ENCODE measurements at places on chromosomes 5 and 9.

DNA sequence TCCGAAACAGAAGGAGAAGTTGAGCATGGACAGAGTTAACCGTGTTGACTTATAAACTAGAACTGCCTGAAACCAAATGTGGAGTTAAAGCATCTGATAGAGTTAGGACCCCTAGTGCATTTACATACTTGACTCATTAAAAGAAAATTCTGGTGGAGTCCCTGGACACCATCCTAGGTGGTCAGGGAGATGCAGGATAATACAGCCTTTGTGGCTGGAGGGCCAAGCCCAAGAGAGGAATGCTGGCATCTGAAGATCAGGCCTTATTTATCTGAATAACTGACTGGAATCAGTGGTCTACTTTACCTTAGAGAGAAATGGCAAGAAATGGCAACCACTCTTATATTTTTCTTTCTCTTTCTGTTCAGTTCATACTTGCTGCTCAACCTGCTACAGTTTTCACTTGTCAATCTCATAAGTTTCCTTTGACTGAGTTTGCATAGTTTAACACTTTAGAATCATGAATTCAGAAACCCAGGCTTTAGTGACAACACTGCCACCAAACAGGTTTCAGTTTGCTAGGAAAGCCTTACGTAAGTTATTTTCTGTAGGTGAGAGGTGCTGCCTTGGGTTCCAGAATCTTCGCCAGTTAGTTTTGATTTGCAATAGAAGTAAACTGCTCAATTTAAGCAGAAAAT lies 10.2 kb downstream of the CMYA5 start:
- no peak for DNase-seq

DNA sequence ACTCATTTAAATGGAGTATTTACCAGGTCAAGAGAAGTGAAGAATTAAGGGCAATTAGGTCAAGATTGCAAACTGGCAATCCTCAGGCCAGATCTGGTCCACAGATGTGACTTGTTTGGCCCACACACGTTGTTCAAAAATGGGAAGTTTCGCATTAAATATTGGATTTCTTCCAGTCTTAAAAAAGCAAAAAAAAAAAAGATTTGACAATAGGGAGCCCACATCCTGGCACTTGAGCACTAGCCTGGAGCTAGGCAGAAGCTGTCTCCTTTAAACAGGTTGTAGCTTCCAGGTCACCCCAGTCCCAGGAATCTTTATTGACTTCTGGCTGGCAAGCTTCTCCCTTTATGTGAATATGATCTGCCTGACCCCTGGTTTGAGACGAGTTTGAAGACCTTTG lies 520.4 kb downstream of the RAB3C start:
- DNase-seq: no peak

DNA sequence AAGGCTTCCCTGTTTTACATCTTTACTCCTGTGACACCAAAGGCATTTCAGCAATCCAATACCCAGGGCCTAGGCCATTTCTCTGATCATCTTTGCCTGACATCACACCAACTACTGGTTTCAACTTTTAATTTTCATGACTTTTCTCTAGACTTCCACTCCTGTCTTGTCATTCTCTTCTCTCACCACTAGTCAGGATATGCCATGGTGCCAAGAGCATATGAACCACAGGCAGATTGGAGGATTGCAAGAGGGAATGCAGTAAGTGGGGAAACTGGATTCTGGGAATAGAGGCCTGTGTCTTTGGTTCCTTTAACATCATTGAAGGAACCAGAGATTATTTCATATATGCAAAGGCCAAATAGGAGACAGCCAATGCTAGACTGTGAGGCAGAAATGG lies 69.3 kb downstream of the ANKRD31 start:
- no peak for DNase-seq

DNA sequence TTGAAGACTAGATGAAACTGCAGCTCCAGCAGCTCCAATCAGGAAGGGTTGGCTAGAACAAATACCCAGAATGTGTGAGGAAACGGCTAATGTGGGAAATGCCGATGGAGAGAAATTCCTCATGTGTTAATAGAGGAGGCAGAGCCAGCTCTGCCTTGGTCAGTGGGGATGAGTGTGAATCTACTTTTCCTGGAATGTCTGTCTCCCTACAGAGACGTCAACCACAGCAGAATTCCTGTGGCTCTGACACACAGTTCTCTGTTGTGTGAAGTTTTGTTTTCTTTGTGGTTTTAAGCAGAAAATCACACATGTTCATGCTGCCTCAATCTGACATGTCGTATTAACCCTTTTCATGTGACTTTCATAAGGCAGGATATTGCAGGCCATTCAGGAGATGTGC lies 476.6 kb upstream of the WWC1 start:
- no peak for DNase-seq

- no peak for DNase-seq
These were observed at the start of gene LRRC14B for GRCh38 chr5:191036-191948. Gene LRRC14B (plus strand): TSS chr5:191495. CDS start chr5:191539, 44 bp downstream.

GRCh38 chr5:23703940-23704855 lies 196.8 kb downstream of the PRDM9 start:
- DNase-seq: no peak

DNA sequence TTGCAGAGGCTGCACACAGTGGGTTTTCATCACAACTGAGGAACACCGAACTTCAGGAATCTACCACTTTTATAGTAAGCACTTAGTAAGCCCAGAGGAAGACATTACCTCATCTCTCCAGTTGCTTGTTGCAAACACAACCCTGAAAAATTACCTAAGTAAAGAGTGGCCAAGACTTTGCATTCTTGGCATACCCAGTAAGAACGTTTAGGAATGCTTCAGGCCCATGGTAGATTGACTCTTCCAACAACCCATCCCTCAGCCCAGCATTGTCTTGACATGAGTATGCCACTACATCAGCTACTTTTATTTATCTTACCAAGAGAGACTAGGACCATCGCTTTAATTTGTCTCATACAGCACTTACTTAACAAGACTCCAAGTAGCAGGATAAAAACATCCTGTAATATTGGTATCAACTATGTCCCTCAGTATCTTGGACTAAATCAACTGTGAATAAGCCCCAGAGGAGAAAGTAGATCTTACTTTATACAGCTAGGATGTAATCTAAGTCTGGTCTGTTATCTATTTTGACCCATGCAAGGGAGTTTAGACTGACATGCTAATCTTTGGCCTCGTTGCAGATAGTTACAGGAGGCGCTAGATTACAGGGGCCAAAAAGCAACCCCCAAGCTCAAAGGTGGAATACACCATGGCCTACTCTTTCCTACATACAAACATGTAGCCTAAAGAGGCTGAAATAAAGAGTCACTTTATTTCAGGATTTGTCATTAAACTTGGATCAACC lies 114.9 kb downstream of the INVS start:
- DNase-seq: no peak

DNA sequence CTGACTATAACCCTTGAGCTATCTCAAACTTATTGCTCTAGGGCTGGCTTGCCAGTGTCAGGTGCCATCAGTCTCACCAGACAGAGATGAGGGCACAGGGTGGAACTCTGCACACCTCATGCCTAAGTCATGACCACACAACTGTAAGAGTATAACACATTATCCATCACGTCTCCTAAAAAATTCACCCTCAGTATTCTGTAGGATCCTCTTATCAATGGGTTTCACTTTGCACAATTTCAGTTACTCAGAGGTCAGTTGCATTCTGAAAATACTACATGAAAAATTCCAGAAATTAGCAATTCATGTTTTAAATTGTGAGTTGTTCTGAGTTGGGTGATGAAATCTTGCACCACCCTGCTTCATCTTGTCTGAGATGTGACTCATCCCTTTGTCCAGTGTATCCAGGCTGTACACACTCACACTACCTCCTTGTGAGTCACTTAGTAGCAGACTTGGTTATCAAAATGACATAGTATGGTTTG lies 690.9 kb upstream of the CDH18 start:
- DNase-seq: no peak

- no peak for DNase-seq
These were observed 409.3 kb upstream of the SLC24A2 start for GRCh38 chr9:20197976-20198685.

GRCh38 chr9:108815156-108815555 lies 40.6 kb downstream of the ACTL7B start:
- DNase-seq: no peak

GRCh38 chr9:104905931-104906330 lies 22.0 kb downstream of the ABCA1 start:
- no peak for DNase-seq
